Mammary epithelial cell (primary cell): ENCODE measurements at places on chromosomes 7 and 10. TPM values are rescaled to one million over a fixed set of nuclear protein-coding genes. Genes with fewer than 3 reads are reported as not detected.

TBRG4 gene
- total RNA-seq = 68.8 TPM

KEL gene
- not detected in 2 replicates for total RNA-seq

XRCC2 gene
- 2.3 and 7.6 TPM in 2 replicates for total RNA-seq

PRR15 gene
- 0.83 TPM for total RNA-seq

DNA sequence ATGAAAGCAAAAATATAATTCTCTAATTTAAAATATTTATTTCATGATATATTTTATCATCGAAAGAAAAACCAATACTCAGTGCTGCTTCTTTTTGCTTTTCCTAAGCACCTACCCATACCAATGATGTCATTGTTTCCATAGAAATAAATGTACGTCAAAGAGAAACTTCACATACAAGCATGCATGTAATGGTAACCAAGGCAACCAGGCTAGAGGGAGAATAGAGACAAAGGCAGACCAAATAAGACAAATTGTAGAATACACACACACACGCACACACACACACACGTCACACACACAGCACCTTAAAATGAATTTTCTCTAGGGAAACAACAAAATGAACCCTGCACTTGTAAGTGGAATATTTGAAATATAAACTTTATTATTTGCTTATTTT lies 75.5 kb downstream of the MACC1 start:
- DNase-seq = no peak

DNA sequence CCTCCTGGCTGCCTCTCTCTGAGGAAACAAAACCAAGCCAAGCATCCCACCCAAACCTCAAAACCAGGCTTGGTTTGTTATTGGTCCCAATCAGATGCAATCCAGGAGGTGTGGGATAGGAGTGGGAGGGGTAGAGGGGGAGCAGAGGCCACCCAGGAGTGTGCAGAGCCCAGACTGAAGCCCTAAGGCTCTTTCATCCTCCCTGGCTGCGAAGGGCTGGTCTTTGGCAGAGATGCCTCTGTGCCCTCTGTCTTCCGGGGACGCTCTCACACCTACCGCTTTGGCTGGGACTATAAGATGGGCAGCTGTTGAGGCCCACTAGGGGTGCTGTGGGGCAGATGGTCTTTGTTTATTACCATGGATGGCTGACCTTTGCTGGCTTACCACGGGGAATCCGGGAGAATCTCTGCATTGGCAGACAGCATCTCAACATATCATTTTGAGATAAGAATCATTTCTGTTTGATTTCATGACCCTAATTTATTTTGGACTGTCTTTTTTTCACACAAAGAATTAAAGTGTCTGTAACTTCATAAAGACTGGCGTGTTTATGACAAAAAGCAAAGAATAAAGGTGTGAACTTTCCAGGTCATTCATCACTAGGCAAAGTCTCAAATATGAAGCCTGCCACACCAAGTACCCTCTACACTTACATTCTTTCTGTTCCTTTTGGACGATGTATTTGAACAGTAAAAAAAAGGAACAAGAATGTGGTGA lies 6.5 kb upstream of the DENND2A start:
- no peak for DNase-seq

GRCh38 chr7:124062171-124062570 lies 29.3 kb upstream of the TMEM229A start:
- no peak for DNase-seq

GRCh38 chr7:39530971-39531370 lies 35.2 kb upstream of the YAE1 start:
- DNase-seq = no peak

- no peak for DNase-seq
These were observed 254.7 kb downstream of the PAXIP1 start for GRCh38 chr7:154748089-154748786.

- DNase-seq = no peak
These were observed 100.7 kb downstream of the CYTH3 start for GRCh38 chr7:6171532-6172223.

- no peak for DNase-seq
These were observed 43.2 kb upstream of the PDCD4 start for GRCh38 chr10:110828525-110828924.

GRCh38 chr10:52100011-52100547 lies 214.0 kb upstream of the DKK1 start:
- no peak for DNase-seq

DNA sequence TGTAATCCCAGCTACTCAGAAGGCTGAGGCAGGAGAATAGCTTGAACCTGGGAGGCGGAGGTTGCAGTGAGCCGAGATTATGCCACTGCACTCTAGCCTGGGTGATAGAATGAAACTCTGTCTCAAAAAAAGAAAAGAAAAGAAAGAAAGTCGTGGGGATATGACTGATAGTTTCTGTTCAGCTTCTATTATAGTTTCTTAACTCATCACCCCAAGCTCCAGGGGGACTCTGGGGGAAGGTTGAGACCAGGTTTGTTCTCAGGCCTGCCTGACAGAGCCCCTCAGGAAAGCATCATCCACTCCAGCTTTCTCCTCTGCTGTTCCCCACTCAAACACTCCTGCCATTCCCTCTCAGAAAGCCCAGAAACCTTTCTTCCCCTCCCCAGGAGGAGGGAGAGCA lies 542.4 kb upstream of the GALNT17 start:
- DNase-seq = no peak

- DNase-seq = no peak
These were observed 314.3 kb upstream of the COBL start for GRCh38 chr7:51630933-51631332.

- peak; percentile 29 for DNase-seq
These were observed 557.4 kb upstream of the VSTM2A start for GRCh38 chr7:53984776-53985175.

DNA sequence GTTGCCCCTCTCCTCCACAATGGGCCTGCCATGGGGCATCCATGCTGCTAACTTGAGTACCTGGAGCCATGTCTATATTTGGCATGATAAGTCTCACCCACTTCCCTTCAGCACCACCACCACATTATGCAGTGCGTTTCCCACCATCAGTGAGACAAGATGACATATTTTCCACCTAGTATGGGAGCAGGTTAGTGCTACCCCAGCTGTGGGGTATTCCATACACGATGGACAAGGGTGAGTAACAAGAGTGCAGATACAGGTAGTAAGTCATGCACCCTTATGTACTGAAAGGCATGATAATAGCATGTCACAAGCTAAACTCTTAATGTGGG lies 21.2 kb upstream of the OR2AE1 start:
- DNase-seq = no peak

DNA sequence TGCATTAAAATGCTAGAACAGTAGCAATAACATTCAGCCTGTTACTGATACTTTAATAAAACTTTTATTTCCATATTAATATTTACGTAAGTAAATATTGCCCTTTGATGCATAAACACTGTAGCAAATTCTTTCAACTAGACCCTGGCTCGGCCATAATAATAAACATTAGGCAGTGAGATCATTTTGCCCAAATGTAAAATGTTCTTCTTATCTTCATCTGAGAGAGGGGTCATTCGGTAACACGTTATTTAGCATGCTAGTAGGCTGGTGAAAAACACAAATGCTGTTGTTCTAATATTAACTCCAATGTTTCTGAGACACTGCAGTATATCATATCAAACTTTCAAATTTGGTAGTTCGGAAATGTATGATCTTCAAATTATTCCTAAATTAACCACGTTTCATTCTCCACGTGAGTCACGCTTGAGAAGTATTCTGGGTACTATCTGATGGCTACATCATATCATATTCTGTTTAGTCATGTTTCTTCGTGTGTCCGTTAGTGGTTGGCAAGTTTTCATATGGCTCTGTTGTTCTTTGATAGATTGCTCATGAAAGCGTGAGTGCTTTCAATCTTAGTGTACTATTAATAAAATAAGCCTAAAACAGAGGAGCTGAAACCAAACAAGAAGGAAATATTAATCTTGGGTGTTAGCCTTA lies 145.8 kb downstream of the NSUN6 start:
- DNase-seq = no peak

GRCh38 chr7:30909431-30909830 lies 2.2 kb upstream of the AQP1 start:
- no peak for DNase-seq

- DNase-seq = peak; percentile 1
These were observed 764.9 kb upstream of the MBL2 start for GRCh38 chr10:53537508-53537907.

- no peak for DNase-seq
These were observed 28.4 kb downstream of the PLXNA4 start for GRCh38 chr7:132547821-132548220.

DNA sequence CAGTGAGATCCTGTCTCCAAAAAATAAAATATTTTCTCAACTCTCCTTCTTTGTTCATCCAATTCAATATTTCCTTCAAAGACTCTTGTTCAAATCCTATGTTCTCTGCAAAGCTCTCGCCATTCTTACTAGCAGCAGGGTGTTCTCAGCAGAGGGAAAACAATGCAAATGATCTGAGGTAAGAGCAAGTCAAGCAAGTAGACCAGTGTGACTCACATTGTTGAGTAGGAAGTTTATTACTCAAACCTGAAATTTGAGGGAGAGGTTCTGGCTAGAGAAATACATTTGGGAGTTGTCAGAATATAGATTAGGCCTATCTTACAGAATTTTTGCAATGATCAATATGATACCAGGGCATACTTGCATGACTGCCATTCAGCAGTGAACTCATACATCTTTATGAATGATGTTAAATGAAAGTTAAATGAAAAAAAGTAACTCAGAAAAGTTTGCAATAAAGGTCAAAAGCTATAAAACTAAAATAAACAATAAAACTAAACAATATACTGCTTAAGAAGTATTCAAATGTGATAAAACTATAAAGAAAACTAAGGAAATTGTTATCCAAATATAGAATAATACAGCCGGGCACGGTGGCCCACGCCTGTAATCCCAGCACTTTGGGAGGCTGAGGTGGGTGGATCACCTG lies 5.8 kb downstream of the IDE start:
- DNase-seq = peak; percentile 65

DNA sequence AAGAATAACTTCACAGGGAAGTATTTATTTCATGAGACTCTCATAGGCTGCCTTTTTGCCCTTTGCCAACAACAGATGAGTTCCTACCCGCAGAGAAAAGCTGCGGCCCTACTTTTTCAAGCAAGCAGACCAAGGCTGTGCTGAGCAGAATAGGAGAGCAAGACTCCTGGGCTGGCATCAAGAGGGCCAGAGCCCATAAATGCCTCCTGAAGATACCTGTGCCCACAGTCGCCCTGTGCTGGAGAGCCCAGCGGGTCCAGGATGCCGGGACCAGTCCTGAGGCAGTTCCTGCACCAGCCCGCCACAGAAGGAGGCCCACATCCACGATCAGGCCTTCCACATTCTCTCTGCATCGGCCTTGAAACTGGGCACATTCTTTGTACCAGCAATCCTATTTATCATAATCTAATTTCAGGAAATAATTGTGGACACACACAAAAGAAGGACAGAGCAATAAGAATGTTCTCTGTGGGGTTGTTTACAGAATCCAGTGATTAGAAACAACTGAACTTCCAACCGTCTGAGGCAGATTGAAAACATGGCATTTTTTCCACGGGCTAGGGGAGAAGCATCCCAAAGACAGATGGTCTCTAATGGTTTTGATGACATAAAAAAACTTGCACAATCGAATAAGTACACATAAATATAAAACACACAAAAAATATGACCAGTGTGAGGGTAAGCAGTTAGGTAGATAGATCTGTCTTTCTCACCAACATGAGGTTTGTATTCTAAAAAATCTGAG lies 95.6 kb downstream of the CPXM2 start:
- DNase-seq = no peak

- DNase-seq = no peak
These were observed 786 bp upstream of the AKR1C4 start for GRCh38 chr10:5195727-5196374.

DNA sequence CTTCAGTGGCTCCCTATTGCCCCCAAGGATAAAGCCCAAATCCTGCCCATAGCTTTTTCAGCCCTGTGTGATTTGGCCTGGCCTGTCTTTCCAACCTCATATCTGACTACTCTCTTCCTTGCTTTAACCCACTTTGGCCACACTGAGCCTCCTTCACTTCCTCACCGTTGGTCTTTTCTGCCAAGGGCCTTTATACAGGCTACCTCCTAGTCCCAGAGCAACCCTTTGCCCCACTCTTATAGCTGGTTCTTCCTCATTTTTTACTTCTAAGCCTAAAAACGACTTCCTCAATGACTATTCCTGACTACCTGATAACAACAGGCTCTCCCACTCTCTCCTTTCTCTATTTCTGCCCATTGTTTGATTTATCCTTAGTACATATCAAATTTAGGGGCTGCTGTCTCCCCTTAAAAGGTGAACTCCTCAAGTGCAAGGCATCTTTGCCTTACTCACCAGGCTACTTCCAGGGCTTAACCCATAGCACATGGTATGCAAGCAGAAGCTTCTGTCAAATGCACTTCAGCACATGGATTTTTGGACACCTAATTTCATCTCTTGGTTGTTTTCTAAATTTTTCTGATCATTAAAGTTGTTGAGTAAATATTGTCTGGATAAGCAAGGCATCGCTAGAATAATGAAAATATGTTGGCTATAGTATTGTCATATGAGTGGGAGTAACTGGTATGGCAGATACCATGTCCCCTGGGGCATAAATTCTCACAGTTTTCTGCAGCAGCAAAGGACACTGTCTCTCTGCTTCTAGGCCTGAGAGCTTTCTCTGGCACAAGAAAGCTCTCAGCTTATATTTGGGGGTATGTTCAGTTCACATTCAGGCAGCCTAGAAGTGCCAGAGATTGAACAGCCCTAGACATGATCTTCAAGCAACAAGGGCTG lies 201.5 kb upstream of the GPR26 start:
- no peak for DNase-seq

GRCh38 chr7:5699467-5700384 lies 81.7 kb downstream of the RNF216 start:
- peak; percentile 42 for DNase-seq

DNA sequence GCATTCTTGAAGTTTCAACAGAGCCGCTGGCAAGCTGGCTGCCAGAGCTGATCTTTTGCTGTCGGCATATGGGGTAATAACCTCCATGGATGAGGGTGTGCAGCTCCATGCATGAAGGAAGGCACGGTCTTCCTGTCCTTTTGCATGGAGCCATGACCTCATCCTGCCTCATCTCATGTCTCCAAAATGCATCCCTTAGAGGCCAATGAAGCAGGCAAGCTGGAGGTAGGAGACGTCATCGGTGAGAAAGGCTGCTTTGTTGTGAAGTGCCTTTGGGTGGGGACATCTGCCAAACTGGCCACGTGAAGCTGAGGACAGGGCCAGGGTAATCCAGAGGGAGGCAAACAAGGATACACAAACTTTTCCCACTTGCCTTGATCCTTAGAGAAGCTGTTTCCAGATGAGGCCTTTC lies 161.5 kb upstream of the TBX20 start:
- DNase-seq = no peak

GRCh38 chr7:74185636-74186035 lies 11.5 kb downstream of the EIF4H start:
- no peak for DNase-seq

DNA sequence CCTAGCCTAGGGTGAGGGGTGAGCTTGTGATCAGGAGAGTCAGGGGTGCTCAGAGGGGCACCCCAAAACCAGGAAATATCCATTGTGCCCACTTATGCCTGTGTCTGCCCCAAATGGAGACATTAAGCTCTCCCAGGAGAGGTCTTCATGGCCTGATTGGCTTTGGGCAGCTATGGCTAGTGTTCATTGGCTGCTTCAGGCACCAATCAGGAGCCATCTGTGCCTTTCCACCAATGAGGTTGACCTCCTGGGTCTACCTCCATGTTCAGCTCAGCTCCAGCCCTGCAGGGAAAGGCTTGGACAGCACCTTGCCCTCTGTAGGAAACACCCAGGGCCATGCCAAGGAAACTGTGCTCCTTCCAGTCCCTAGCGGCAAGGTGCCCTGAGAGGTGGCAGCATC lies 23.9 kb upstream of the HSPB1 start:
- no peak for DNase-seq
